Endodermal cell (in vitro differentiated cells): ENCODE measurements at places on chromosomes 1 and 21.

DNA sequence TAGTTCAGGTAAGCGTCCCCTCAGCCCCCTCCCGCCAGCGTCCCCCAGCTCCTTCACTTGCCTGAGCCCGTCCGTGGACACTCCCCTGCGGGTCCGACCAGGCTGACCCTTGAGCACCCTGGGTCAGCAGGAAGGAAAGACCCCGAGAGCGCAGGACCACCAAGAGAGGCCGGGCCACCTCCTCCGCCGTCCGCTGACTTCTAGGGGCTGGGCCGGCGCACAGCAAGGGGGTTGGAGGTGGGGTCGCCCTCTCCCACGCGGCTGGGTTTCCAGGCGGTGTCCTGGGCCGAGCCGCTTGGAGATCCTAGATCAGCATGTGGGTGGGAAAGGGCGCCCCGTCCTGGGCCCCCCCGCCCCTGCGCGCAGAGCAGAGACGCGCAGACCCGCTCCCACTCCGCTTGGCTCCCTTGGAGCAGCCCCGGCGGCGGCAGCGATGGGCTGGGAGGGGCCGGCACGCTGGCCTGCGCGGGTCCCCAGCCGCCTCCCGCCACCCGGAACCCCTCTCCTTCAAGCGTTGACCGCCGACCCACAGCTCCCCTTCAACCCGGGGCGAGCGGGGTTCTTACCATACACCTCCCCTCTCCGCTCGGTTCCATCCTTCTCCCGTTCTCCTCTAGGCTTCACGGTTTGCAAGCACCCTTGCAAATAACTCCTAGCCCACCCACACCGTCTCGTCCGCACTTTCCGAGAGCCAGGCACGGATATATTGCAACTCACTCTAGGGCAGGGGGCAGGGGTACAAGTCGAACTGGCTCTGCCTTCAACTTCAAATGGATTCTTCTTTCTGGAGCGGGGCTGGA, 7.5 kb downstream of the KNCN start:
- peak; percentile 71 for DNase-seq

DNA sequence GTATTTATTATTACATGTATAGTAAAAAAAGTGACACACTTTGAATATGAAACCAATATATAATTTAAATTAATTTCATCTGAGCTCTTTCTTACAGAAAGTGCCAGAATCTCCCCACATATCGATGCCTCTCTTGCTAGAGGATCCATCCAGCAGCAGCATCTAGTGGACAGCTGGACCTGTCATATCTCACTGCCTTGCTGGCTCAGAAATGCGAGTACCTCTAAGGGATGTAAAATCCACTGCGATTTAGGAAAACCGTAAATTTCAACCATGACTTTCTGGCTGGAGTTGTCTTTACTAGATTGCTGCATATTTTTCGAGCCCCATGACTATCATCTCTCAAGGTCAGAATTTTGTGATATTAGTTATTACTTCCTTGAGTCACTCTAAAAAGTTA, 333.8 kb downstream of the NEGR1 start:
- DNase-seq, result no peak

DNA sequence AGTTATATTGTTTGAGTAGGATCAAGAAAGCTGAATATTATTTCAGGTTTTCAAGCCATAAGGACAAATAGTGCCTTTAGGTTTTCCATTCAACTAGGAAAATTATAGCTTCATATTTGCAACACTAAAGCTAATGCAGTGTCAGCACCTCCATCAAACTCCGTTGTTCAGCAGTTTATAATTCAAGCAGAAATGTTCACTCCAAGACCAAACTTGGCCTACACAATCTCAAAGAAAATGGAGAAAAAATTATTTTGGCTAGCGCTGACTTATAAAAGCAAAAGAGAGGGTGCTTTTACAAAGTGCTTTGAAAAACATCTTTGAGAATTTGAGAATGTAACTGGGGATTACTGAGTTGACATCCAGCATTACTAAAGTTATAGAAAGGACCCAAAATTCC, 1.4 kb downstream of the SPAG17 start:
- no peak for DNase-seq

DNA sequence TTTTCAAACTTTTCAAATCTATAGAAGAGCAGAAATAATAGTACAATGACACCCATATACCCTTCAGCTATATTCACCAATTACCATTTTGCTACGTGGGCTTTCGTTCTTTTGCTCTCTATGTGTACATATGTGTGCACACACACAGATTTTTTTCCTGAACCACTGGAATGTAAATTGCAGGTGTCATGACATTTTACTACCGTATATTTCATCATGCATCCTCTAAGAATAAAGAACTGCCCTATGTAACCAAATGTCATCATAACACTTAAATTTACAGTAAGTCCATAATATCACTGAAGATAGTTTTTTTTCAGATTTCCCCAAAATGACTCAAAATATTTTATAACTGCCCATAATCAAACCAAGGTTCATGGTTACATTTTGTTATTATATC, 88.4 kb upstream of the GFI1 start:
- DNase-seq, result no peak

GRCh38 chr1:58968360-58968952, 184.6 kb upstream of the JUN start:
- no peak for DNase-seq

DNA sequence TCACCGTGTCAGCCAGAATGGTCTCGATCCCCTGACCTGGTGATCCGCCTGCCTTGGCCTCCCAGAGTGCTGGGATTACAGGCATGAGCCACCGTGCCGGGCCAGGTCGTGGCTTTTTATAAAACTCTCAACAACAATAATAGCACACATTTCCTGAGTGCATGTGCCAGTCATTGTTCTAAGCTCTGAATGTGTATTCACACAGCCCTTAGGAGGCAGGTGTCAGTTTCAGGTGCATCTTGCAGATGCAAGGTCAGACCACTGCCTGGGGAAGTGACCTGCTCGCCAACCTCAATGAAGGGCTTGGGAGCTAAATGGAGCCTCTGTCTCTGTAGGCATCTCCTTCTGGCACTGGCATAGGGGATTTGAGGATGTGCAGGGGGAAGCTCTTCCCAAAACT, 1.6 kb upstream of the LEFTY2 start:
- DNase-seq, result peak; percentile 79

DNA sequence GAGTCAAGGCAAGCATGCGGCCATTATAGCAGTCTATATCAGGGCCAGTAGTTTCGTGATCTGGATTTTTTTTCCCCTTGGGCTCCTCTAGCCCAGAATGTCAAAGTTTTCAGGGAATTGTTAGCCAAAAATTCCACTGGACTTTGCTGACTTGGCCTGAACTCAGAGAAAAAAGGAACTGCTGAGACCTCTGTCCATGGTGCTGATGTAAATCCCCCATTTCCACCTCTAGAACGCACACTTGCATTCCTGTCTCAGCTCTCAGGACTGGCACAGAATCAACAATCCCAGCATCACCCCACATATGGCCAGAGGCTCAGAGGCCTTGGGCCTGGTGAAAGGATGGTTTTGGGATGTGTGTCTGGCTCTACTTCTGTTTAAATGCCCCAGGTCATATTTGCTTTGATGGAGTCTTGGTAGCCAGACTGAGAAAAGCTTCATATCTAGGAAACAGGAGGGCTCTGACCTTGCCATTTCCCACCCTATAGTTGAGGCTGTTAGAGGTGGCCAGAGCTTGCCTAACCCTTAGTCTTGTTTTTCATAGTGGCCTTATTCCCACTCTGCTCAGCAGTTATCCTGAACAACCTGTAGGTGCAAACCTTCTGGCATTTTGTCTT, 16.9 kb upstream of the EFCAB14 start:
- DNase-seq, result peak; percentile 85

DNA sequence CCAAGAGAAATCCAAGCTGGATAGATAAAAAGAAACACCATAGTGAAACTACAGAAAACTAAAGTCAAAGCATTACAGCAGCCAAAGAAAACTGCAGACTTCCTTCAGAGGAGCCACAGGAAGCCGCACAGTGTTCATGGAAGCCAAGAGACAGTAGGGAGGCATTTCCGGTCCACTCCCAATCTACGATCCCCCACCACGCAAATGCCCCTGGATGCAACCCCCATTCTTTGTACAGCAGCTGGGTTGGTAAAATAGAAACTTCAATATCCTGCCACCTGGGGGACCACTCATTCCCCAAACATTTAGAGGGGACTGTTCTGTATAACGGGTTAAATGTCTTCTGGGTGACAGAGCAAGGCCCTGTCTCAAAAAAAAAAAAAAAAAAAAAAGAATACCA, 43.9 kb upstream of the TSPEAR start:
- DNase-seq, result no peak

DNA sequence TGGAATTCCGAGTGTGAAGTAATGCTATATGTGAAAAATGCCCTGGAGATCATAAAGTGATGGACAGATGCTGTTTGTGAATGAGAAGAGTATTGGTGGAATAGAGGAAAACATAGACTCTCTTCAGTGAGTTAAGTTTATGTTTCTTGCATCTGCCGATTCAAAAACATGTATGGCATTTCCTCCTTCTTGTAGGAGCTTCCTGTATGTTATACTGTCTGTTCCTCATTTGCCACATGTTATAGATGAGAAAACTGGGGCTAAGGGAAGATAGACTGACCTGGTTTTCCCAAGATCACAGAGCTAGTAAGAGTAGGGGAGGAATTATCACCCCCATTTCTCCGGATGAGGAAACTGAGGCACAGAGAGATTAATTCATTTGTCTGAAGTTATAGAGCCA, 41.1 kb upstream of the IL20 start:
- DNase-seq, result no peak

- DNase-seq, result no peak
Observed at GRCh38 chr1:27356619-27357280, 10.0 kb downstream of the MAP3K6 start.

DNA sequence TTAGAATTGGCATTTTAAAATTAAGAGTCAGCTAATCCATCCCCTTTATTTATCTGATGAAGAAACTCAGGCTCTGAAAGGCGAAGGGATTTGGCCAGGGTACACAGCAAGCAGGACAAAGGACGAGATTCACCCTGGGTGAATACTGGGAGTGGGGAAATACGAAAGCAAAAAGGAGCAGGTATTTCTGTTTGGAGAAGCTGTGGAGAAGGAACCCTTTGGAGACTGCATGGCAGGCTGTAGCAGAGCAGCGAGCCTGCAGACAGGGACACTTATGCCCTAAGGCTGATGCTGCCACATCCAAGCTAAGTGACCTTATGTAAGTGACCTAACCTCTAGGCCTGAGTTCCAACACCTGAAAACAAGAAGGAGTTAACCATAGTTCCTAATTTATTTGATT, 207.2 kb upstream of the C1orf87 start:
- no peak for DNase-seq

DNA sequence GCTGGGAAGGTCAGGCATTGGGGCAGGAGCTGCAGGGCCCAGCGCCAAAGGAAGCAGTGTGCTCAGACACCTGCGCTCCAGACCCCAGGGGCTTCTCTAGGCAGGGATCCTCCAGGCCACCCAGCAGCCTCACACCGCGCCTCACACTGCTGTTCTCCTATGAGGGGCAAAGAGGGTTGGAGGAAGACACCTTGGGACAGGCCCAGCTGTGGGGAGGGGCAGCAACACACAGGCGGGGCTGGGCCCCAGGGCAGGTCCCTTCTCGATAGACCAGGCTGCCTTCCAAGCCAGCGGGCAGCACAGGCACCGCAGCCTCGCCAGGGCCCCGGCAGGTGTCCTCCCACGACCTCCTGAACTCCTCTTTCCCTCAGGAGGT, 20.7 kb upstream of the PRSS38 start:
- DNase-seq, result peak; percentile 50

- no peak for DNase-seq
Observed at GRCh38 chr1:206829875-206830274, 35.5 kb upstream of the IL20 start.

GRCh38 chr1:197178998-197179397, 32.5 kb upstream of the ASPM start:
- DNase-seq, result no peak

DNA sequence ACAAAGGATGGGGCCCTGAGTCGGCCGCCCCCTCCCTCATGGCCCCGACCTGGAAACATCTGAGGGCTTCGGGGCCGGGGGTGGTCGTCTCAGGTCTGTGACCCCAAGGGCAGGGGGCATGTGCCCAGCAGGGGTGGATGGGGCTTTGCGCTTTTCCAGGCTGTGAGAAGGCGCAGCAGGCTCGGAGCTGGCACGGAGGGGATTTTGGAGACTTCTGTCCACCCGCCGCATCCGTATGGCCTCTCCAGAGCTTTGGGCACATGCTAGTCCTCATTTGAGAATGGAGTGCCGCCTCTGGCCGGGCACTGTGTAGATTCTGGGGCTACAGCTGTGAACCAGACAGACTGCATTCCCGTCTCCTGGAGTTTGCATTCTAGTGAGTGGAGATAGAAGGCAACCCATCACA, 66.1 kb upstream of the WNT4 start:
- DNase-seq, result peak; percentile 65

- peak; percentile 20 for DNase-seq
Observed at GRCh38 chr1:117577191-117577885, 28.5 kb upstream of the TENT5C start.

- no peak for DNase-seq
Observed at GRCh38 chr1:221625026-221625425, 116.9 kb downstream of the DUSP10 start.

GRCh38 chr1:174902531-174903099, 97.1 kb upstream of the CACYBP start:
- no peak for DNase-seq

- peak; percentile 63 for DNase-seq
Observed at GRCh38 chr1:41474490-41475271, 9.8 kb downstream of the EDN2 start.

- DNase-seq, result no peak
Observed at GRCh38 chr1:248359415-248359814, 2.0 kb upstream of the OR2T4 start.

- DNase-seq, result no peak
Observed at GRCh38 chr1:231860221-231861088, 233.9 kb downstream of the DISC1 start.

GRCh38 chr1:5973771-5974170, 18.5 kb downstream of the NPHP4 start:
- DNase-seq, result no peak

GRCh38 chr1:2415801-2416208, 3.4 kb upstream of the PEX10 start:
- DNase-seq, result no peak

DNA sequence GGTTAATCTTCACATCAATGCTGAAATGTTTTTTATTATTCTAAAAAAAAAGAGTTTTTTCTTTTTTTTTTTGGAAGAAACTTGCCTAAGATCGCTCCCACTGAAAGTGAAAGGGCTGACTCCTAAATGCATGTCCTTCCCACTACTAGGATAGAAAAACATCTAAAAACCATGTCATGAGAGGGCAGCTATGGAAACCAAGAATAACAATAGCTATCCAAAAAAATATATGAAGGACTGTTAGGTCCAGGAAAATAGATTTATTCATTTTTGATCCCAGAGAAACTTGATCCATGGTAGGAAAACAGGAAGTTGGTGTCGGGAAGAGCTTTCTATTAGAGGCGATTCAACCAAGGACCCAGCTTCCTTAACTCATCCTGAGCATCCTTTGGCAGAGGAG, 23.1 kb upstream of the ROR1 start:
- DNase-seq, result no peak

GRCh38 chr1:9135073-9135836, 6.4 kb upstream of the GPR157 start:
- no peak for DNase-seq

GRCh38 chr21:42846221-42846620, 33.1 kb downstream of the WDR4 start:
- DNase-seq, result no peak

GRCh38 chr21:25939396-25939761, 204.6 kb downstream of the GABPA start:
- no peak for DNase-seq
